Thoracic aorta (tissue), 2 donors: ENCODE measurements at places on chromosomes 12 and 14. TPM values are rescaled to one million over a fixed set of nuclear protein-coding genes. Genes with fewer than 3 reads are reported as not detected.

The CLIP1 gene
- total RNA-seq = 91.2 TPM

The PHETA1 gene
- total RNA-seq = 12.6 TPM

The GARIN6 gene
- total RNA-seq = not detected

The PRPH gene
- not detected for total RNA-seq

The CCDC177 gene
- total RNA-seq = not detected

The BIN2 gene
- total RNA-seq = 11.9 TPM

The IRAK3 gene
- total RNA-seq = 67.9 TPM

The AHNAK2 gene
- total RNA-seq = 47.8 TPM

The PLEKHG3 gene
- total RNA-seq = 63.2 TPM

The MIP gene
- not detected for total RNA-seq

- DNase-seq = no peak
These were observed 35.8 kb upstream of the PRKAB1 start for GRCh38 chr12:119631930-119632678.

- no peak for DNase-seq
These were observed 304.2 kb downstream of the AKAP6 start for GRCh38 chr14:32633224-32633859.

- peak; percentile 88 for DNase-seq
These were observed at the start of gene ZFYVE26 for GRCh38 chr14:67816326-67817002. ZFYVE26 (minus strand) TSS chr14:67816590; CDS start chr14:67815963, 627 bp downstream.

GRCh38 chr12:13192719-13193118 lies 3.8 kb upstream of the EMP1 start:
- DNase-seq = no peak

- DNase-seq = no peak
These were observed 58.9 kb upstream of the PLEKHG3 start for GRCh38 chr14:64645220-64645892.

GRCh38 chr14:99155173-99156089 lies 116.6 kb downstream of the BCL11B start:
- no peak for DNase-seq

DNA sequence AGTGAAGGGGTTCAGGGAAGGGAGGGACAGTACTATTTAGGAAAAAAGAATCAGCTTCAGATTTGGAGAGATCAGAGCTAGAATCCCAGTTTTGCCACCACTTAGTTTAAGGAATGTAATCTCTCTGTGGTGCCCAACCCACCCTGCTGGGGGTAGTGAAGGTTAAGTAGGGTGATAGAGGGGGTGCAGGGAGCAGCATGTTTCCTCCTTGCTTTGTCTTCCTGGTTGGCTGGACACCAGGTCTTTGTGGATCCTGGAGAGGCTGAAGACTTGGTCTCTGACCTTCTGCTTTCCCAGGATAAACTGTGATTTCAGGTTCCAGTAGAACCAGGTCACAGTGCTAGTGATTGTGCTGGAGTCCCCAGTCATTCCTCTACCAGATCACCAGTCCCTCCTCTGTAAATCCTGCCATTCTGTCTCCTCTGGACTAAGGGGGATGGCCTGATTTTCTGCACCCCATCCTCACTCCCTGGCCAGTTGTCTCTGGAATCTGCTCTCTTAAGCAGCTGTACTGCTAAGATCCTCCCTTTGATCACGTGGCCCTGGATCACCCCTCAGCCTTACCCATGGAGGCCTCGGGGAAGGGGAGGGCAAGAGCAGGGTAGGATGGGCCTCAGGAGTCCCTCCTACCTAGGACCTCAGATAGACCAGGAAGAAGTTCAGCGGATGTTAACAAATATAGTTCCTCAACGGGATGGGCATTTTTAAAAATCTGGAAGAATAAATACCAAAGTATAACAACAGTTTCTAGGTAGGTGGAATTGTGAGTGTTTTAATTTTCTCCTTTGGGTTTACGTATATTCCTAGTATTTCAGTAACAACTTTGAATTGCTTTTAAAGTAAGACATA lies 3.1 kb downstream of the MAP3K12 start:
- DNase-seq = no peak

DNA sequence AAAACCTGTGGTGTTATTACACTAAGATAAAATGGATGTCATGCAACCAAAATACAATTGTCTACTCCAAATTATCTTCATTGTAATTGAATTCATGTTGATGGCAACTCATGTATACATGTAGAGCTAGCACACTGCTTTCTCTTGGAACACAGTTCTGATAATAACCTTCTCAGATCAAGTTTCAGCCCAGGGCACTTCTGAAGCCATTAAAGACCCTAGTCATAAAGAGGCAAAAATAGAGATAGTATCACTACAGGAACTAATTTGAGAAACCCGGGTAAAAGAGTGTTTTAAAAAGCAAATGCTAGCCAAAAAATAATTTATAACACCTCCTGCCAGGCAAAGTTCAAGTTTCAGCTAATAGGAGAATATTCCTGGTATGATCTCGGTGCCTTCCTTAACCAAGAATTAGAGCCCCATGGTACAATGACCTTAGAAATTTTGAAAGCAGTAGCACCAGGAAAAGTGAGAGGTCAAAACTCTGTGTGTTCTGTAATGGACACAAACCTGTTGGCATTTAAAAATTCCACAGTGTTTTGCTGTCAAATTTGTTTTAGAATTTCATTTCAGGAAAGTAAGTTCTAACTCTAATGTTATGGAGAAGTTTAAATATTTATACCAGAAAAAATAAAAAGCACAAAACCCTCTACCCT lies 105.0 kb upstream of the FRMD6 start:
- no peak for DNase-seq

DNA sequence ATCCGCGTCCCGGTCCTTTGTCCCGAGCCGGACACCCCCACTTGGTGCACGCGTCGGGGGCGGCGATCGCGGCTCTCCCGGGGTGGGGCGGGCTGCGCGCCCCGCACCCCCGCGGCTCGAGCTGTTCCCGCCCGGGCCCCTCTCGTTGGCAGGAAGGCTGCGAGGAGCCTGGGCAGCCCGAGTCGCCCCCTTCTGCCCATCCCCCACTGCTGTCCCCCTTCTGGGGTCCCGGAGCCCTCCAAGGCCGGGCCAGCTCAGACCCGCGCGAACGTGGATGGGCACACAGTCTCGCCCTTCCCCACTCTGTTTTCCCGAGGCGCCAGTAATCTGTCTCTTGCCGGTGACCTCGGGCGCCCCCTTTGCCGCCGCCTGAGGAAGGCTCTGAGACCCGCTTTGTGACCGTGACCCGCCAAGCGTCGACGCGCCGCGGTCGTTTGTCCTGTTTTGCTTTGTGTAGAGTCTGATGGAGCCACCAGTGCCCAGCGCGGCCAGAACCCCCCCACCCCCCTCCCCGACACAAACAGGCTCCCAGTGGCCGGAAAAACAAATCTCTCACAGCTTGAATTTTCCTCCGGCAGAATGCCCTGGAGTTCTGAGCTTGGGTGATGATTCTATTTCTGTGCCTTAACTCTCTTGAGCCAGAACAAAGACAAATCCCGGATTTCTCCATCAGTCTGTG lies 610 bp downstream of the C14orf132 start:
- no peak for DNase-seq

DNA sequence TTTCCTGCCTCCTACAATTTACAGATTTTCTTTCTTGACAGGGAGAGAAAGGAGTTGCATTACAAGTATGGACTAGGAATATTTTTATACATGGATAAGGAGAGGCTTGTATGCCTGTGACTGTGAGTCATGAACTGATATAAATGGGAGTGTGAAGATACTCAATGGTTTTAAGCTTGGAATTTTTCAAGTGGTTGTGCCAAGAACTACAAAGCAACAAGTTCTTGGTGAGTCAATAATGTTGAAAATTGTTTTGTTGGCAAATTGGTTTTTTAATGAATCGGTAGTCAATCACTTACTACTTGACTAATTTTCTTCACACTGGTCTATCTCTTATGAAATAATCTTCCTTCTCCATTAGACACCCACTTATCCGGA lies 58.9 kb upstream of the HMGA2 start:
- no peak for DNase-seq

DNA sequence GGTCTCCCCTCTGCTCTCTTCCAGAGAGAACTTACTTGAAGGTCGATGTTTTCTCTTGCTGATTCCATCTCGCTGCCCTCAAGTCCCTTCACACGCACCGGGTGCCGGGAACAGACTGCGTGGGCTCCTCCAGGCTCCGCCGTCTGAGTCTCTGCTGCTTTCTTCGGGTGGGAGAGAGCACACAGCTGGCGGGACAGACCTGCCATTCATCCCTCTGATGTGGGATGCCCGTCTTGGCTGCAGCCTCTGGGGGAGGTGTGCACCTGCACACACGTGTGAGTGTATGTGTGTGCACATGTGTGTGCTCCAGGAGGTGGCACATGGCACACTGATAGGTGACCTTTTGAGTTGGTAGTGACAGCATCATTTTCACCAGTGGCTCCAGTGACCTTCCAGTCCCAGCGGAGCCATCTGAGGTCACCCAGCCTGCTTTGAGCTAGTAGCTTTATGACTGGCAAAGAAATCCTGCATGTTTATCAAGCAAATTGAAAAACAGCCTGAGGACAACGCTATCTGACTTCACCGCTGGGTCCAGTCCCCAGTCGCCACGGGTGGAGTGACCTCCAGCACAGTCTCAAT lies at the start of gene NINJ2:
NINJ2 (minus strand) TSS at position 153 of the 579 bp plus-strand sequence; CDS start at position 68, 85 bp downstream.
- DNase-seq = no peak

GRCh38 chr14:77554207-77554606 lies 55.6 kb upstream of the ISM2 start:
- DNase-seq = no peak

DNA sequence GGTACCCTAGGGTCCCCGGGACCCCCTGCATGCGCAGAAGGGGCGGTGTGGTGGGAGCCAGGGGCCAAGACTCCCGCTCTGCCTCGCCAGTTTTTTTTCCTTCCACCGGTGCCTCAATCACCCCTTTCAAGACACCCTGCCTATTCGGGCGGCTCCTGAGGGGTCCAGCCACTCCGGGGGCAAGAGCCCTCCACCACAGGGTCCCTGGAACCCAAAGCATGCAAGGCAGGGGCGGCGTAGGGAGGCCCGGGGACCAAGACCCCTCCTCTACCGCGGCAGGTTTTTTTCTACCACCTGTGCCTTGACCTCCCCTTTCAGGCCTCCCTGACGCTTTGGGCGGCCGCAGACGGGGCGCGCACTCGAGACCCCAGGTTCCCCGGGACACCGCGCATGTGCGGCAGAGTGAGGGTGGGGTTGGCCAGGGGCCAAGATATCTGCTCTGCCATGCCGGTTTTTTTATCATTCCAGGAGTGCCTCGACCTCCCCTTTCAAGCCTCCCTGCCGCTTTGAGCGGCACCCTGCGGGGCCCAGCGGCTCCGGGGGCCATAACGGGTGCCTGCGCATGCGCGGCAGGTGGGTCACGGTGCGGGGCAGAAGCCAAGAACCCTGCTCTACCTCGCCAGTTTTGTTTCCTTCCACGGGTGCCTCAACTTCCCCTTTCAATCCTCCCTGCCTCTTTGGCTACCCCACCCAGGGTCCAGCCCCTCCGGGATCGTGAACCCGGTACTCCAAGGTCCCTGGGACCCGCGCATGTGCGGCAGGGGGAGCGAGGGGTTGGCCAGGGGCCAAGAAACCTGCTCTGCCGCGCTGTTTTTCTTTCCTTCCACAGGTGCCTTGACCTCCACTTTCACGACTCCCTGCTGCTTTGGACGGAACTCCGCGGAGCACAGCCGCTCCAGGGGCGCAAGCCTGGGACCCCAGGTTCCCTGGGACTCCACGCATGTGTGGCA lies 328.1 kb downstream of the ALG10 start:
- no peak for DNase-seq

DNA sequence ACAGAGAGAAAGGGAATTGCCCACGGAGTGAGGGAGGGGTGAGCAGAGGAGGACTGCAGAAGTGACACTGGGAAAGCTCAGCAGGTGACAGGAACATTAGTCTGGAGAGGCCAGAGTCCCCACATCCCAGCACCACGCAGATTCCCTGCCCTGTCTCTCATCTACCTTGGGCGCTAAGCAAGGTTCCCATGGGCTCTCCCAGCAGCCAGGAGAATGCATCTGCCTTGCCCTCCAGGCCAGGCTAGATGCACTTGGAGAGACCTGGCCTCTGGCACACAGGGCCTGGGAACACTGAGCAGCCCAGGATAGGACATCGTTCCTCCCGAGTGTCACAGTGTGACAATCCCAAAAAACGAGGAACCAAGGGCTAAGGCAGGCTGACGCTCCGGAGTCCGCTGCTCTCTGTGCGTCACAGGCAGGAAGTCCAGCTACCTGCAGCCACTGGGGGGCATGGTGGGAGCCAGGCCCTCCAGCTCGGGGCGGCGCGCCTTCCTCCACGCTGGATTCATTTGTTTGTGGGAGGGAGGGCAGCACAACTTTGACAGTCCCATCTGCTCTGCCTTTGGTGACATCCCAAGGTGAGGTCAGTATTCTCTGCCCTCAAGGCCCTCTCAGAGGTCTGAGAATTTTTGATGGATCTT lies 5.4 kb upstream of the NGB start:
- no peak for DNase-seq

DNA sequence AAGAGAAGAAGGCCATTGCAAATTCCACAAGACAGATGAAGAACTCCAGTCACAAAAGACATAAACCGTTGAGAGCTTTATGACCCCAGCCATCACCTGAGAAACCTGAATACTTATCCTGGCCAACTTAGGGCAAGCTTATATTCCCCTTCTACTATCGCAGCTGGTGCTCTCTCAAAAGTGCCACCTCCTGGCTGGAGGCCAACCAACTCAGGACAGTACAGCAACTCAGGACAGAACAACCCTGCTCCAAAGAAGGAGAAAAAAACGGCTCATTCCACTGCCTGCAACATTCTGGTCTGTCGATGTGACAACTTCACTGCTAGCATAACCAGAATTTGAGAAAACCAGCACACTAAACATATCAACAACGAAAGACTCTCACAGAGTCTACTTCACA lies 9.7 kb upstream of the KRT6B start:
- DNase-seq = no peak

GRCh38 chr14:61280526-61281185 lies 482 bp downstream of the TMEM30B start:
- no peak for DNase-seq

DNA sequence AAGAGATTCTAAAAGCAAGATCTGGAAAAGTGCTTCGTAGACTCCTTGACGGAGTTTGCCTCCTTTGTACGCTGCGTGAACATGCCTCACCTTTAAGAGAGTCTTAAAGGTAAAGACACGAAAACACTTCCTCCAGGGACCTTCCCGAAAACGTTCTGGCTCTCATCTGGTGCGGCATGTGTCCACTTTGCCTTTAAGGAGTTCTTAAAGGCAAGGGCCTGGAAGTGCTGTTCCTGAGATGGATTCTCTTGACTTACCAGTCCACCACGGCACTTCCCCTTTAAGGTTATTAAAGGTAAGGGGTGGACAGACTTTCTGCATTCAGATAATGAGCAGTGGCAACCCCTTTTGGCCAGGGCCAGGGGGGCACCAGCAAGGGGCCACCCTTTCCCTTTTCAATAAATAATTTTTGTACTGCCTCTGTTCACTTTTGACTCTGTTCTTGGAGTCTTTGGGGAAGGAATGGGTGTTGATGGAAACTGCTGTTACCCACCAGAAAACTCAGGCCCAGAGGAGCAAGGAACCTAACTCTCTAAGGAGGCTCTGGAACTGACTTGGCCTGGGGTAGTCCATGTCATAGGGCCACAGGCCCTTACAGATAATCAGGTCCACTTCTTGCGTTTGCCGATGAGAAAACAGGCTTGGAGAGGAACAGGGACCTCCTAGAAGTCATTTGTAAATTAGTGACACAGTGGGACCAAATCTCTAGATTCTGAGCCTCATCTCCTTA lies 4.4 kb downstream of the REM2 start:
- no peak for DNase-seq
